ENCODE measurements at places on chromosomes 7 and 10. TPM values are rescaled to one million over a fixed set of nuclear protein-coding genes. Genes with fewer than 3 reads are reported as not detected.

The SLC26A5 gene
- not detected for total RNA-seq

The AKR1C8 gene
- 0.43 TPM for total RNA-seq

The IKZF1 gene
- 0.73 TPM for total RNA-seq

The CSTF2T gene
- 29.2 TPM for total RNA-seq

The SLC26A3 gene
- total RNA-seq, result 0.21 TPM

The LOXL4 gene
- 30.1 TPM for total RNA-seq

The GPR26 gene
- 0.52 TPM for total RNA-seq

The PLAU gene
- 0.52 TPM for total RNA-seq

The KLLN gene
- 2.6 TPM for total RNA-seq

The GBX1 gene
- 0.62 TPM for total RNA-seq

The NXPH1 gene
- total RNA-seq, result not detected

The GPR15LG gene
- total RNA-seq, result not detected

The CDHR3 gene
- total RNA-seq, result 31.6 TPM

The PTN gene
- 775 TPM for total RNA-seq

The LFNG gene
- total RNA-seq, result 0.41 TPM

The PROSER2 gene
- total RNA-seq, result 1.4 TPM

The AZGP1 gene
- 220 TPM for total RNA-seq

The GHRHR gene
- not detected for total RNA-seq

The FAM171A1 gene
- total RNA-seq, result 32.4 TPM

The NPSR1 gene
- total RNA-seq, result not detected

The C10orf62 gene
- not detected for total RNA-seq

The ODAD2 gene
- total RNA-seq, result not detected

The SPDYE5 gene
- total RNA-seq, result 3.5 TPM

The OR6B1 gene
- total RNA-seq, result 0.24 TPM

The COBL gene
- total RNA-seq, result 0.76 TPM

The SH2D4B gene
- 0.86 TPM for total RNA-seq

The TMEM270 gene
- total RNA-seq, result not detected

The CPA2 gene
- total RNA-seq, result 3.6 TPM

The FAM180A gene
- total RNA-seq, result 0.18 TPM

The CABCOCO1 gene
- total RNA-seq, result 1.4 TPM

The ASAH2B gene
- total RNA-seq, result 9.4 TPM

The AGR2 gene
- 0.52 TPM for total RNA-seq

The URGCP gene
- total RNA-seq, result 20.6 TPM

The CCSER2 gene
- 39.1 TPM for total RNA-seq

The SLC18A3 gene
- 17.7 TPM for total RNA-seq

The ABCB4 gene
- total RNA-seq, result 2.7 TPM

The TCF7L2 gene
- total RNA-seq, result 3.7 TPM

The PILRA gene
- 4.7 TPM for total RNA-seq

The A1CF gene
- total RNA-seq, result 0.38 TPM

The EBLN1 gene
- total RNA-seq, result not detected

The SRRM3 gene
- total RNA-seq, result 9.0 TPM

The LIPF gene
- total RNA-seq, result 1.3 TPM

The TAS2R16 gene
- not detected for total RNA-seq

The GRID1 gene
- 0.43 TPM for total RNA-seq

The NME8 gene
- 0.73 TPM for total RNA-seq

The OPALIN gene
- 0.28 TPM for total RNA-seq

The CPED1 gene
- not detected for total RNA-seq

The FAM24B gene
- 21.6 TPM for total RNA-seq

The ERVW-1 gene
- 2.2 TPM for total RNA-seq

The OR9A2 gene
- total RNA-seq, result not detected

The ICA1 gene
- 13.5 TPM for total RNA-seq

The PAPOLB gene
- 0.47 TPM for total RNA-seq

The ARID5B gene
- total RNA-seq, result 20.4 TPM

The ZNF679 gene
- not detected for total RNA-seq

The ENKUR gene
- 3.7 TPM for total RNA-seq

The FBXO24 gene
- total RNA-seq, result 0.25 TPM

The PPP1R3A gene
- not detected for total RNA-seq

All from motor neuron (in vitro differentiated cells).